ENCODE measurements at places on chromosomes 6 and 20.

- DNase-seq: peak; percentile 15
These were observed 187.8 kb downstream of the ANKRD60 start for GRCh38 chr20:58040447-58041290.

DNA sequence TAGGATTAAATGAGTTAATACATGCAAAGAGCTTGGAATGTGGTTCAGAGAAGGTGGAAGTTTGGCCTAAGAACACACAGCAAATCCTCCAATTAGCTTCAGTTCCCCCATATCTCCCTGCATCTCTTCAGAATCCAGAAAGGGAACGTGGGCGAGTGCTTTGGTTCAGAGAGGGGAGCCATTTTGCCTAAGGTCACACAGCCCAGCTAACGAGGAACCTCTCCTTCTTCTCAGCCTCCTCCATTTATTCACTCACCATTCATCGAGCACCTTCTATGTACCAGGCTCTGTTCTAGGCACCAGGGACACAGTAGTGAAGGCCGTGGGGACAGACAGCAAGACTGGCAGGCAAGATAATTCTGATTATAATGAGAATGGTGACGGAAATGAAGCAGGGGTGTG is 2.3 kb upstream of the CEBPB start:
- DNase-seq: no peak

- no peak for DNase-seq
These were observed 3.7 kb upstream of the ZSCAN23 start for GRCh38 chr6:28446818-28447511.

GRCh38 chr6:32974016-32974333 is 5.6 kb downstream of the BRD2 start:
- DNase-seq: peak; percentile 53

DNA sequence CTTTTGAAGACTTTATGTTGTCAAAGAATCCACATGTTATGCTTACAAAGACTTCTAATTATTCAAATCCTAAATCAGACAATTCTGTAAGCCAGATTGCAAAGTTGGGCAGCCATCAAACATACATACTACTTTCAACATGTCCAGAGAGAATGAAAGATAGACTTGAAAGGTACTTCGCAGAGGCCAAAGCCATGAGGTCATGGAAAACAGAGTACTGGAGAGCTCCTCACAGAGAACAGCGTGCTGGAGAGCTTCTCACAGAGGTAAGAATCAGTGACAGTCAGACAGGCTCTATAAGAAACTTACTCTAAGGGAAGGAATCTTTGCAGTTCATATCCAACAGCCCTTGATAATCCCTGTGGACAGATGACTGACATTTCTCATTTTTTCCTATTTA is 400.2 kb downstream of the GJA1 start:
- DNase-seq: no peak

DNA sequence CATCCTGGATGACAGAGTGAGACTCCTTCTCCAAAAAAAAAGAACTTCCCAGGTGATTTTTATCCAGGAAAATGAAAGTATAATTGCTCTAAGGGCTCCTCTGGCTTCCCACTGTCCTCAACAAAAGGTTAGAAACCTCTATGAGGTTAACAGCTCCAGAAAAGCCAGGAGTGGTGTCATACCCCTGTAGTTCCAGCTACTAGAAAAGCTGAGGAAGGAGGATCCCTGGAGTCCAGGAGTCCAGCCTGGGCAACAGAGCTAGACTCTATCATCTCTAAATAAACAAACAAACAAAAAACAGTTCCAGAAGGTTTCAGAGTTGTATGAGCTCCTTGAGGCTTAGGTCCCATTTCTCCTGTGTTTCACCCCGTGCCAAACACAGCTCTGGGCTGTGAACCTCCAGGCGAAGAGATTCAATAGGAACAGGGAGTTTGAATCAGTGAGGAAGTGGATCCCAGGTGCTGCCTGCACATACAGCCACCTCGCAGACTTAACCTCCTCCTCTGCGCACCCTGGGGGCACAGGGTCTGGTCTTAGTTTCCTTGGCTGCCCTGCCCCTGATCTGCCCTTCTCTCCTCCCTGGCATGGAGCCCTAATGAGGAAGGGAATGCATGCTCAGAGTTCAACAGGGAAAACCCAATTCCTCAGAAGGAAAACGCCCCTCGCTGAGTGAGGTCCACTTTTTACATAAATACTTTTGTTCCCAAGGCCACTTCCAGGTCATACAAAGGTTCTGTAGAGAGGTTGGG is 31.0 kb downstream of the ZC3H12D start:
- no peak for DNase-seq

DNA sequence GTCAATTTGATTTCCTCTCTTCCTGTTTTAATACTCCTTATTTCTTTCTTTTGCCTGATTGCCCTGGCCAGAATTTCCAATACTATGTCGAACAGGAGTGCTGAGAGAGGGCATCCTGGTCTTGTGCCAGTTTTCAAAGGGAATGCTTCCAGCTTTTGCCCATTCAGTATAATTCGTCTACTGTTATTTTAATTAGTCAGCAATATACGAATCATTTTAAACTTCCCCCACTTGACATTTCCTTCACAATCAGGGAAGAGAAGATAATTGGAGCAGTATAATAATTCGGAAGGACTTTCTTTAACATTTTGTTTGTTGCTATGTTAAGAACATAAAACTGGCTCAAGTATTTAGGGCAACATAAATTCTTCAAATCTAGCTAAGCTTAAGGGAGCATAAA is 860.3 kb upstream of the SLC35B3 start:
- DNase-seq: no peak

DNA sequence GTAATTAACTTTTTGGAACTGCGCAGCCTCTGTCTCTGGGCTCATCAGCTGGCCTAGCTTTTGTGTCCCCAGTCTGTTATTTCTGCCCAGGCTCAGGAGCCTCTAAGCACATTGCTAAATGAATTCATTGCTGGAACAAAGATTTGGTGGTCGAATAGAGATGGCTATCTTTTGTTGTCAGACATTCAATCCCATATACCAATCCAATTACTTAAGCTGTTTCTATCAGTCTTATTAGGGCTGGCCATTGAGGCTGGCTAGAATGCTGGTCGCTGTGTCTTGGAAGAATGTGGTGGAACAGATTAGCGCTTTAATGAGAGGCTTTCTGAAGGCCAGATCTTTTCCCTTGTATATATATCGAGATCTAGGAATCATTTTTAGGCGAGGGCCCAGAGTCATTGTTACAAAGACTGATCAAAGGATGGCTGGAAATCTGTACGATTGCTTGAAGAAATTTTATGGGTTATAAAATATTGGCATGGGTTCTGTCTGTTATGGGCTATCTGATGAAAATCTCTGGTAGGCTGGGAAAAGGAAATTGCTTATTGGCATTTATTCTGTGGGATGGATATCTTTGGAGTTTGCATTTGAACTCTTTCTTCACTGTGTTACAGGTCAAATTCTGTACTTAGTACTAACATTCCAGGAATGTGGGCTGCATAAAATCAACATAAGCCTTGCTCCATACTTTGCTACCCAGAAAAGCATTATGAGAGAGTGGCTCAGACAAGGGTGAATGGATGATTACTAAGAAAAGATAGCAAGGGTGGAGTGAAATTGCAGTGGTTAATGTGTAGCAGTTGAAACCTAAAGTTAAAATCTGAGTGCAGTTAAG is 34.8 kb upstream of the JAG1 start:
- DNase-seq: no peak

DNA sequence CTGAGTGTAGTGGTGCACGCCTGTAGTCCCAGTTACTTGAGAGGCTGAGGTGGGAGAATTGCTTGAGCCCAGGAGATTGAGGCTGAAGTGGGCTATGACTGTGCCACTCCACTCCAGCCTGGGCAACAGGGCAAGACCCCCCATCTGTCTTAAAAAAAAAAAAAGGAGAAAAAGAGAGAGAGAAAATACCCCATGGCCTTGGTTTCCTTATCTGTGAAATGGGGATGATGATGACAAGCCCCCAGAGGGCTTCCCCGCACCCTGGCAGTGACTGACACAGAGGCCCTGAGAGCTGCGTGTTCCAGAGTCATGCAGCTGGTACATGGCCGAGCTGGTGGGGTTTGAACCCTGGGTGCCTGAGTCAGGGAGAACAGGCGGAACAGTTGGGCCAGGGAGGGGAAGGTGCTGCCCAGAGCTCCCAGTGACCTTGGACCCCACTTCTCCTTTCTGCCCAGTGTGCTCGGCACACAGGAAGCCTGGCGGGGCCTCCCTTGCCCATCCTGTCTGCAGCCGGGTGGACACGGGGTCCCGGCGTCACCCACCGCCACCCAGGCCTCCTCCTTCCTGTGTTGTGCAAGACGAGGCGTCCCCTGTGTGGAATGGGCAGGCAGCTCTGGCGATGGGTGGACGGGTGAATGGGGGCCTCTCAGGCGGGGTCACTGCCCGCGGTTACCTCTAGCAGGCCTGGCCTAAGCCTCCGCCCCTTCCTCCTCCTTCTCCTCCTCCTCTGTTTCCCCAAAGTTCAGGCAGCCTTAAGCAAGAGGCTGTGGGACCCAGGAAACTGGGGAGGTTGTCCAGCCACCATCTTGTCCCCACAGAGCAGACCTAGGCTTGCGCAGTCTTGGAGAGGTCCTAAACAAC is 84.2 kb downstream of the CEBPB start:
- no peak for DNase-seq

DNA sequence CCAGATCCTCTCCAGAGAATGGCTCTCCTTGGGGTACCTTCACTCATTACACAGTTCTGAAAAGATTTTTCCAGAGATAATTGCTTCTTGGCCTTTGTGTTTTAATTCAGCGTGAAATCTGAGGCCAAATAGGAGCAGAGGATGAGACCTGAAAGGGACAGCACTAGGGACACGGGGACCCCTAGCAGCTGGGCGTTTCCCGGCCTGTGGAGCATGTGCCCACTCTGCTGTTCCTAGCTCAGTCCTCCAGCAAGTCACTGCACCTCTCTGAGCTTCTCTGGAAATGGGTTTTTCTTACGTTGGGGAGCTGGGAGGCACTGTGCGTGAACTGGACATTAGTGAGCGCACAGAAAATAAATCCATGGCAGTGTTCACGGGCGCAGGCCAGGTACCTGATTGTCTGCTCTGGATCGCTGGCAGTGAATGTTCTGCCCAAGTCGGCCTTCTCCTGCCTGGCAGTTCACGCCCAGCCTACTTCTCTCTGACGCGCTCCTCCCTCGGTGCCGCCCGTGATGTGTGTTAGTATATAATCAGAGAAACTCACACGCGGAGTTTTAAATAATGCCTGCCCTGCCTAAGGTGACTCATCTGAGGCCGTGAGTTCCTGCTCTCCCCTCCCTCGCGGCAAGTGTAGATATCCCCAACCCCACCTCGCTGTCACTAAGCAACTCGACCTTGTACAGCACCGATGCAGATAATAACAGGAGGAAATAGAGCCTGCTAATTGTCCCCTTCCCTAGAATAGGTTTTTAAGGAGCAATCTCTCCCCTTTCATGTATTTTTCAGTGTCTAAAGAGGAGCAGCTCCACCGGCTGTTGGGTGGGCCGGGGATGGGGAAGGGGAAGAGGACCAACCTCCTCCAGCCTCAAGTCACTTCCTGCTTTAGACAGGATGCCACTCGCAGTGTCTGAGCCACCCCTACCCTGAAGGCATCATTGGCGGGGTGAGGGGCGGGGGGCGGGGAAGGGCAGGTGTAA is 2.7 kb upstream of the TUBB2A start:
- peak; percentile 77 for DNase-seq

- no peak for DNase-seq
These were observed 36.7 kb downstream of the HIVEP2 start for GRCh38 chr6:142908235-142908634.

- no peak for DNase-seq
These were observed 176.4 kb upstream of the MYLIP start for GRCh38 chr6:15952231-15953151.

DNA sequence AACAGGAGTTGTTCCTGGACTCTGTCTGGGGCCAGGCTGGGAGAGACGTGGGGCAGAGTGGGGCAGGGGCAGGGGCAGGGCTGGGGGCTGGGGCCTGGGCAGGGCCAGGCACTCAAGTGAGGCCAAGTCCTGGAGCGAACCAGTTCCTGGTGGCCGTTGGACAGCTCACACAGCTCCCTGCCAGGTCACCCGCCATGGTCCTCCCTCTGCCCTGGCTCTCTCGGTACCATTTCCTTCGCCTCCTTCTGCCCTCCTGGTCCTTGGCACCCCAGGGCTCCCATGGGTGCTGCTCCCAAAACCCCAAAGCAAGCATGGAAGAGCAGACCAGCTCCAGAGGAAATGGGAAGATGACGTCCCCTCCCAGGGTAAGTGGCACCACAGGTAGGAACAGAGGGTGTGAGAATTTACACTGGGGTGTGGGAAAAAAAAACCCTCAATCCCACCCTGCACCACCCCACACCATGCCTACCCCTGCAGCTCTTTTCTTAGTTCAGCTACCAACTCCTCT is at the start of gene MCCD1:
MCCD1 (plus strand) TSS at position 142 of the 508 bp plus-strand sequence; CDS start at position 195, 53 bp downstream.
- DNase-seq: no peak

- DNase-seq: no peak
These were observed 28.6 kb downstream of the PPARD start for GRCh38 chr6:35370785-35371493.

DNA sequence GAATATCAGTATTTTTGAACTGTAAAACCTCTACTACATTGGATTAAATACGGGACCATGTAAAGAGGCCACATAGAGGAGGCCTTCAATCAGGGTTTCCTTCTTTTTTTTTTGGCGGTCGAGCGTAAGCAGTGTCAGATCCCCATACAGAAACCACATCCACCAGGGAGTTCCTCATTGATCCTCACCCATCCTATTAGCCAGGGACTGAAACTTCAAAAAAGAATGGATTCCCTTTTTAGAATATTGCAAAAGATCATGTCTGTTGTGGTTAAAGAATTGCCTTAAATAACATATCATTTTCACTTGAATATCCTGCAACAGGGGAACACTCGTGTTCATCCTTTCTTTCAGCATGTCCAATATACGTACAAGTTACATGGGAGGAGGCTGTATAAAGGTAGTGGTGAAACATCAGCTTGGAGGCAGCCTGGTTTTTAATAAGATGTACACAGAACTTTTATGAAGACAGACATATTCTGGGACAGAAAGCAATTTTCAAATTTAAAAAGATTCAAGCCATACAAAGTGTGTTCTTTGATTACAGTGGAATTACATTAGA is 96.1 kb downstream of the PPP1R14C start:
- DNase-seq: no peak

DNA sequence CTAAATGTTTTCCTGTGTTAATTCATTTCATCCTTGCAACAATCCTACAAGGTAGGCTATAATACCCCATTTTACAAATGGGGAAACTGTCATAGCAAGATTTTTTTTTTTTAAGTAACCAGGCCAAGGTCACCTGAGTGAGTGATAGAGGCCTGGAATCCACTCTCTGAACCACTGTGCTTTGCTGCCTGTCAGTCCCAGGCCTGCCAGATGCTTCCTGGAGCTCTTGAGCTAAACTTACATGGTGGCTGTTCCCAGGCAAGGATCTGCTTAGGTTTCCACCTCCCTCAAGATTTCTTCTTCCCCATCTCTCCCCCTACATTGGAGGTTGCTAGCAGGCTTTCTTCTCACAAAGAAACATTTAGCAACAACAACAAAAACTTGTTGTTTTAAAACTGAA is 32.7 kb upstream of the RNF8 start:
- DNase-seq: no peak

GRCh38 chr6:87799651-87800050 is 97.6 kb upstream of the AKIRIN2 start:
- no peak for DNase-seq

Measured in CD8-positive, alpha-beta T cell (primary cell).